ENCODE measurements at places on chromosomes 4 and X.

- no peak for DNase-seq
These were observed 716.1 kb upstream of the INTU start for GRCh38 chr4:126916626-126917140.

DNA sequence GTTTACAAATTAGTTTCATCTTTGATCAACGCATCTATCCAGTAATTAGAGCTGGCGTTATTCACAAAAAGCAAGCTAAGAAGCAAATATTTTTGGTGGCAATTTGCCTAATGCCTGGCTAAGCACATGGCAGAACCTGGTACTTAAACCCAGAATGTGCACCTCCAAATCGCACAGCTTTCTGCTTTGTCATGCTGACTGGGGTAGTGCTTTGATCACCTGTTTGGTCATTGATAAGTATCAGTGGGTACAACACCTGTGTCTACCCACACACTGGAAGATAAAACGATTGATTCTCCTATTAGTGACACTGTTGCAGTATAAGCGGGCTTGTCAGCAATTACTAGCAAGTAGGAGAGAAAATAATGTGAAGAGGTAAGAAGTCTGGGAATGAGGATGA is 1.9 kb downstream of the NUDT6 start:
- DNase-seq: no peak

DNA sequence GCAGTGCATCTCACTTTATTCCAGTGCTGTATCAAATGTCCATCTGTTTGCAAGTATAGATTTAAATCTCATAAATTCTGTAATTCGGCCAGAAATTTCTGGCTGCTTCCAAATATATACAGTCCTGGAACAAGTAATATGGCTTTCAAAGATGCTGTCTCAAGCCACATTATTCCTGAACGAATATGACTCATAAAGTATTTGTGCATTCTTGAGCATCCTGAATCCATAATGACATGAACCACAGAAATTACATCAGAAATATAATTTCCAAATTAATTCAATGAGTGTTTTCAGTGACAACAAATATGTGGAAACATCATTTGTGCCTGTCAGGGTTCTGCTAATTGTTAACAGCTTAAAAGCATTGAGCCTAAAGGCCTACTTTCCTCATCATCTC is 140.9 kb upstream of the HPGD start:
- no peak for DNase-seq

GRCh38 chrX:134158821-134159512 is 78.0 kb upstream of the CCDC160 start:
- DNase-seq: no peak

DNA sequence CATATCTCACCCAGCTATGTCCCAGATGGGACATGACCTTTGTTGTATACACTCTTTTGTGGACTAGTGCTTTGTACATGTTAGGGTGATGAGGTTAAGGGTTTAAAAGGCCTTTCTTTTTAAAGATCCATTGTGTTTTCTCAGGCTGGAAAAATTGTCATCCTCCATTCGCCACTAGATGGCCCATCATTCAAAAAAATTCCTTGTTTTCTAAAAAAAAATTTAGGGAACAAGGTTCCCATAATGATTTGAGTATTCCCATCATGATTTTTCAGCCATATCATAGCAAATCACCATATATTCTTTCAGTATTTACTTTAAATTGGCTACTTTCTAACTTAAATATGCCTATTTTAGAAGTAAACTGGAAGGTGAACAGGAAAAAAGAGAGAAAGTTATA is 91.9 kb upstream of the TMEM164 start:
- no peak for DNase-seq

Measured in CD4-positive, alpha-beta memory T cell (primary cell).